ENCODE measurements at places on chromosomes 7 and 10.
A peak's percentile ranks its signal among the peaks of the same experiment; 100 is the strongest.

GRCh38 chr7:92092210-92092609 is 42.1 kb downstream of the CYP51A1 start:
- DNase-seq: no peak

GRCh38 chr10:1923586-1923985 is 186.3 kb upstream of the ADARB2 start:
- no peak for DNase-seq

- DNase-seq: no peak
These were observed 485.4 kb downstream of the KCNMA1 start for GRCh38 chr10:77152256-77152655.

DNA sequence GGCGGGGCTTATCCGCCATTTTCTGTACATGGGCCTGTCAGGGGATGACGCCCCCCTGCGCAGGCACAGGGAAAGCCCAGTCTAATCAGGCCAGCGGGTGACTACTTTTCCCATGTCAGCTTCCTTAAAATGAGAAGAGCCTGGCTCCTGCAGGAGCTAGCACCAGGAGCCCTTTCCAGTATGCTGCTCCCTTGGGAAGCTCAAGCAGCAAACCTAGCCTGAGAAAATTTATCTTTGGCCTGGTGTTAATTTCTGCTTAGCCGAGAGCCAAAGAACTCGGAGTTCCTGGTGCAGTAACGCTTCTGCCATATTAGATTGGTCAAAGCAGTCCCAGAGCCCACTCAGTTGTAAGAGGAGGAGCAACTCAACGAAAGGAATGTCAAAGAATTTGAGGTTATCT is 239.0 kb upstream of the PHYHIPL start:
- no peak for DNase-seq

DNA sequence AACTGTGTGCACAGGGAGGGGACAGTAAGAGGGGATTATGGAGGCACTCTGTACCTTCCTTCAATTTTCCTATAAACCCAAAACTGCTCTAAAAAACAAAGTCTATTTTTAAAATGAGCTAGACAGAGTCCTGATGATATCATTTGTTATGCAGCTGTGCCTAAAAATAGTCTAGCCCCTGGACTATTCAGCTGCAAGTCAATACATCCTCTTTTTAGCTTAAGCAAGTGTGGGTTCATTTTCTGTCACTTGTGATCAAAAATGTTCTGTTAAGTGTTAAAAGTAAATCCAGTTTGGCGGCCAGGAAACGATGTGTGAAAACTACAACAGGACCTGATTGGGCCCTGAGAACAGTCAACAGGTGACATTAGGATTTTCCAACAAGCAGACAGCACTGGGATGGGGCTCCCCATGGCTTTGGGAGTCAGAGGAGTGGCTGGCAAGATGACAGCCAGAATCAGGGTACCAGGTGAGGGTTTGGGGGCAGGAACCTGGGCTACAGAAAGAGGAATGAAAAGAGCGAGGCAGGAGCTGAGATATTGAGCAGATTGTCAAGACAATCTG is 33.9 kb downstream of the FAM107B start:
- DNase-seq: no peak

- no peak for DNase-seq
These were observed 10.3 kb downstream of the ZNF775 start for GRCh38 chr7:150389532-150389816.

GRCh38 chr10:91312382-91312733 is 91.9 kb downstream of the PCGF5 start:
- no peak for DNase-seq

- no peak for DNase-seq
These were observed 265.5 kb upstream of the FERD3L start for GRCh38 chr7:19410691-19411090.

- DNase-seq: peak; percentile 17
These were observed 871 bp downstream of the ST7 start for GRCh38 chr7:116953906-116954838.

- DNase-seq: no peak
These were observed 36.7 kb downstream of the PTPRN2 start for GRCh38 chr7:158550886-158551452.

DNA sequence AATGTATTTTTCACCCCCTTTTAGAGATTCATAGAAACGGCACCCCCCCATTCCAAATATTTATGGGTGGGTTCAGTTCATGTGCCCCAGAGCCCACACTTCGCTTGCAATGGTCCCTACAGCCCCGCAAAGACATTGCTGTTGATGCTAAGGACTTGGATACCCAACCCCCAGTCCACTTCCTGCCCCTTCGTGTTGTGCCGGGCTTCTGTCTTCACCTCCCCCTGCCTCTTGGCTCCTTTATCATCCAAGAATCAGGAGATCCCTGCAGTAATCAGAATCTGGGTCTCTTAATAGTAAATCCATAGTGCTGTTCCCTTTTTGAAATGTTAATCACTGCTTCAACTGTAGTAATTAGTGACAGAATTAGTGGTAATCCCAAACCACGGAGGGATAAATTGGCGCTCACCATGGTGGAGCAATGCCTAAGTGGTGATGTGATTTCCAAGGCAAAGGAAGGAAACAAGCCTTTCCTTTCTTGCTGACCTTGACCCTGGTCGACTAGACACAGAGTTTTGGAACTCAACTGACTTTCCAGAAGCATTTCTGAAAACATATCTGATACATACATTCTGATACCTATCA is 67.7 kb downstream of the HK1 start:
- no peak for DNase-seq

GRCh38 chr10:118173296-118173695 is 126.6 kb upstream of the RAB11FIP2 start:
- no peak for DNase-seq

GRCh38 chr10:118958984-118959925 is 70.3 kb upstream of the NANOS1 start:
- DNase-seq: no peak

All from stimulated activated CD4-positive, alpha-beta T cell treated with anti-CD3 and anti-CD28 coated beads, Interleukin-12 subunit alpha, Interleukin-12 subunit beta, amount 100 ng/mL, for 24 hours (primary cell).